ENCODE measurements at places on chromosomes 11 and 22.

GRCh38 chr22:39176143-39176713 lies 23.7 kb upstream of the CBX7 start:
- DNase-seq, result no peak

DNA sequence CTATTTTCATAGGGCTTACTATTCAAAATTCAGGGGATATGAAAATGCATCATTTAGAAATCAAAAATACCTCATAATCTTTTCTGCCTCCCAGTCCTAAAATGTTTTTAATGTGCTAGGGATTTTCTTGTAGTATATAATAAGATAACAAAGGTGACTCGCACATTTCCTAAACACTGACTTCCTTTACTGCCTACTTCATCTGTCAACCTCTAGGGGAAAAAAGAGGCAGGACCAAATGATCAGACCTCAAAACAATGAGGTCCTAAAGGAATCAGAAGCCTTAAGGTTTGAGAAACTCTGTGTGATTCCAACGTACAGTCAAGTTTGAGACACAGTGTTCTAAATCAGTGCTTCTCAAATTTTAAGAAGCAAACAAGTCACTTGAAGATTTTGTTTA lies 56.1 kb upstream of the POU2AF2 start:
- DNase-seq, result no peak

DNA sequence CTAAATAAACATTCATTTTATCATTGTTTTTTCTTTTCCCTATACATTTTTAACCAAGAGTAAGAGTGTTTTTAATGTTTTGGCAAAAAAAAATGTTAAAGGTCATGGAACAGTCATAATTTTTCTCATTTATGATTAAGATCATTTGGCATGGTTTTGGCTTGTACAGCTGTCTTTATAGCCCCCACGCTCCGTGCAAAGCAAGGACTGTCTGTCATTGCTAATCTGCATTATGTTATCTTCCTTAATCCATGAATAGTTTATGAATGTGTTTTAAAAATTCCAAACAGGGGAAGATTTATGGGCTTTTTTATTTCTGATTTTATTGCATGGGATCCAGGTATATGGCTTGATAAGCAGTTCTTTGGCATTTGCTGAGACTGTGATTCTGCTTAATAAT lies 28.1 kb downstream of the PGM2L1 start:
- no peak for DNase-seq

- DNase-seq, result no peak
Measured at GRCh38 chr11:41779401-41779960, 320.0 kb upstream of the LRRC4C start.

DNA sequence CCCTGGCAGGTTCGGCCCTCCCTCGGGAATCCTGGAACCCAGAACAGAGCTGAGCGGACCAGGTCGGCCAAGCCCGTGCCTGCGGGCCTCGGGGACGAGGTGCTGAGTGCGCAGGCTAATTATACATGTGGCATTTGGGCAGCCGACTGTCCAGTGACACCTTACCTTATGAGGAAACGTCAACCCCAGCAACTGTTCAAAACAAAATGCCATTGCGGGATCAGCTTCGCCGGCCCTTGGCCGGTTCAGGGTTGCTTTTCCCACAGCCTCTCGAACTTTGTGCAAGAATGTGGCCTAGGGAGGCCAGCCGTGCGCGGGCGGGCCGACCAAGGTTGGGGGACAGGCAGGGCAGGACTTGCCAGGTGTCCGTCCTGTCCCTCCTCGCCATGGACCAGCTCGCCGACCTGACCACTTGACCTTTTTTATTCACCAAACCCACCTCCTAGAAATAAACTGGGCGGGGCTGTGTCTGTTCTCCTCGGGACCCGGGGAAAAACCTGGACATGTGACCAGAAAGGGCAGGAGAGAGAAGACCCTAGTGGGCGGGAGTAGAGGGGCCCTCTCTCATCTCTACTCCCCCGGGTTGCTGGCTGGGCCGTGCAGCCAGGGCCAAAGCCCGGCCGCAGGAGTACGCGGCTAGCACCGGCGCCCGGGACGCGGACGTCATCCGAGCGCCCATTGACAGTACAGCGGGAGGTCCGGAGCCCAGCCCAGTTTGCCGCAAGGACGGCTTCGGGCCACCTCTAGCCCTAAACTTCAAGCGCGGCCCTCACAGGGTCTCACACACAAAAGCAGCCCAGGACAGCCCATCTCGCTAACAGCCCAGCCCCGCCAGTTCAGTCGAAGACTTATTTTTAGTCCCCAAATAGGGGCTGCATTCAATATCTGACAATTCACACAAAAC lies 134.3 kb upstream of the C11orf58 start:
- DNase-seq, result no peak

- no peak for DNase-seq
Measured at GRCh38 chr11:112440518-112440917, 179.9 kb upstream of the PLET1 start.

DNA sequence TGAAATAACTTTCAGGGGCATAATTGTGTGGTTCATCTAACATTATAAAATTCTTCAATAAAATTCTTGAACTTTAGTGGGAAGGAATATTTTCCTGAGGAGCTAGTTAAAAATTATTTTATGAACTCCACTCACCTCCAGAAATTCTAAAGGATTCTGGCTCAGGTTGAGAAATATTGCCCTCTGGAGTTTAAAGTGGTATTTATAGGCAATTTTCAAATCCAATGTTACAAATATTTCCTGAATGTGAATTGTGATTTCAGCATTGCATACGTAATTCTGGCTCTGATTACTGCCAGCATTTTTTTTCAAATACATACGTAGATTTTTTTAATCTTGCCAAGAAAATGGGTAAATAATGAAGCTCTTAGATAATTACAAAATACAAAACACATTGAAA lies 598.2 kb upstream of the ANO3 start:
- DNase-seq, result no peak

DNA sequence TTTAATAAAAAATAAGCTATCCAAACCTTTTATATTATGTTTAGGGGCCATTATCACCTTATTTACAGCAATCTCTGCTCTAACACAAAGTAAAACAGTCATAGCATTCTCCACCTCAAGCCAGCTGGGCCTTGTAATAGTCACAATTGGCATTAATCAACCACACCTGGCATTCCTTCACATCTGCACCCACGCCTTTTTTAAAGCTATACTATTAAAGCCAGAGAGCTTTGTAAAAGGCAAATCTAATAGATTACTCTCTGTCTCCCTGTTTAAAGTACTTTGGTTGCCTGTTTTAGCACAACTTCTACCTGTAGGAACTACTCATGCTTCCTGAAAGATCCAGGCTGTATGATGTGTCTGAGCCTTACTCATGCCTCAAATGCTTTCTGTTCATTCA lies 113.1 kb downstream of the CSNK2A3 start:
- no peak for DNase-seq

- DNase-seq, result no peak
Measured at GRCh38 chr22:38871360-38872171, 450 bp downstream of the CBX6 start.

DNA sequence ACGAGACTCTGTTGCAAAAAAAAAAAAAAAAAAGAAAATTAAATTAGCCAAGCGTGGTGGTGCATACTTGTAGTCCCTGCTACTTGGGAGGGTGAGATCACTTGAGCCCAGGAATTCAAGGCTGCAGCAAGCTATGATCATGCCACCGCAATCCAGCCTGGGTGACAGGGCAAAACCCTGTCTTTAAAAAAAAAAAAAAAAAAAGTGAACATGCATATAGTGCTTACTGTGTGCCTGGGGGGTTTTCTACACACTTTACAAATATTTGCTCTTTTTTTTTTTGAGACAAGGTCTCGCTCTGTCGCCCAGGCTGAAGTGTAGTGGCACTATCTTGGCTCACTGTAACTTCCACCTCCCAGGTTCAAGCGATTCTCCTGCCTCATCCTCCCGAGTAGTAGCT lies 12.9 kb downstream of the TPST2 start:
- no peak for DNase-seq

DNA sequence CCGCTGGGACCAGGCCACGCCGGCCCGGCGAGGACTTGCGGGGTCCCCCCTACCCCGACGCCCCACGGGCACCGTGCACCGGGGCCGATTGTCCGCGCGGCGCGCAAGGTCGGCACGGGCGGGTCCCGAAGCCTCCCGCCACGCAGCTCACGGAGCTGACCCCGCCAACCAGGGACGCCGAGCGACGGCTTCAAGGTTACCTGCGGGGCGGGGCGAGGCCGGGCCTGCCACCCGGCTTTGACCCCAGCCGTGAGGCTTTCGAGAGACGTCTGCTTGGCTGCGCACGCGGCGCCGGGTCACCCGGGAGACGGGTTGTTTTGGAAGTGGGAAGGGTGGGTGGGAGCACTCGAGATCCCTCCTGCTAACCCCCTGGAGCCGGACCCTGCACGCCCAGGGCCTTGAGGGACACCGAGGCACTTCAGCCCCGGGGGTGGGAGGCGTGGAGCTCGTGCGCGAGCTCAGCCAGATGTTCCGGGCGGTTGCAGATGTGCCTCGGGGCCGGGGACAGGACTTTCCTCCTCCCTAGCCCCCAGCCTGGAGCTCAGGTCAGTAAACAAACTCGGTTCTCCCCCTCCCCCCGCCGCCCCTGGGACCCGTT lies 3.2 kb upstream of the WNT11 start:
- no peak for DNase-seq

DNA sequence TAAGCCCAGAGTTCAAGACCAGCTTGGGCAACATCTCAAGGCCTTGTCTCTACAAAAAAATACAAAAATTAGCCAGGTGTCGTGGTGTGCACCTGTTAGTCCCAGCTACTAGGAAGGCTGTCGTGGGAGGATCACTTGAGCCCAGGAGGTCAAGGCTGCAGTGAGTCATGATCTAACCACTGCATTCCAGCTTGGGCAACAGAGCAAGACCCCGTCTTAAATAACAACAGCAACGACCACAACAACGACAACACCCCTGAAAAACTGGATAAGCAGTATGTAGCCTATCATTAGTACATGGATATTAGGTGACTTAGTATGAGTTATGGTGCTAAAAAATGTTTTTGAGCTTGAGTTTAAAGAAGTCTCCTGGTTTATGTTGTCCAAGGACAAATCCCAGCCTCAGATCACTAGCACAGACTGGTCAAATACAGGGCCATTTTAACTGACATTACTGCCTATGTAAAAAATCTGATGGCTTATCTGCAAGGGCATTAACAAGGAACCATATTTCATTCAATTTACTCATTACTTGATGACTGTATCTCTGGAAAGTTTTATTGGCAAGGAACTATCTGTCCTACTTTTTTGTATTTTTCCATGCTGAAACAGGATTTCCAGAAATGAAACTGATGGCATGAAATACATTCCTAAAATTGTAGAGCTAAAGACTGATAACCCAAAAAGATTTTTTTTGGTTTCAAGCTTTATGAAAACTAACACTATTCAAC lies 23.4 kb downstream of the C2CD3 start:
- DNase-seq, result no peak

GRCh38 chr11:57932105-57932504 lies 91.6 kb upstream of the OR9Q1 start:
- no peak for DNase-seq

DNA sequence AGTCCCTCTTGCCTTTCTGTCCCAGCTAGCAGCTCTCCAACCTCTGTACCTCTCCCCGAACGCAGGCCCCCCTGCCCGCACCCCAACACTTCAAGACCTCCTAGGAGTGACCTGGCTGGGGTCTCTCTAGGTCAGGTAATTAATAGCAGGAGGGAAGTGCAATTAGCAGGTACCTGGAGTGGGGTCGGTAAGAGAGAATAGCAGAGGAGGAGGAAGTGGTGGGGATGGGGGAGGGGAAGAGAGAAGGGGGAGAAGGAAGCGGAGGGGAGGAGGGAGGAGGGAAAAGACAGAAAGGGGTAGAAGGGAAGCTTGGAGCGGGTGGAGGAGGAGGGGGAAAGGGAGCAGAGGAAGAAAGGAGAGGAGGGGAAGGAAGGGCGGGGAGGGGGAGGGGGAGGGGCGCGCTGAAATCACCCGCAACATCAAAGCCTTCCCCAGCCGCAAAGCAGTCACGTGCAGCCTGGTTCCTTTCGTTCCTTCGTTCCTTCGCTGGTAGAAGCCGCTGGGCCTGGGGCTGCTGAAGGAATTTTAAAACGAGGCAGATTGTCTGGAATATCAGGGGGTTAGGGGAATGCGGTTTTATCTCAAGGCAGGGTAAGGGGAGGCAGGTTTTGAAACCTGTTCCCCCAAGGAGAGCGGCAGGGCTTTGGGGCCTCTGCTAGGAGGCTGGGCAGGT lies 29.3 kb upstream of the TCF20 start:
- no peak for DNase-seq

- DNase-seq, result no peak
Measured at GRCh38 chr11:19458231-19458630, 217.5 kb upstream of the E2F8 start.

DNA sequence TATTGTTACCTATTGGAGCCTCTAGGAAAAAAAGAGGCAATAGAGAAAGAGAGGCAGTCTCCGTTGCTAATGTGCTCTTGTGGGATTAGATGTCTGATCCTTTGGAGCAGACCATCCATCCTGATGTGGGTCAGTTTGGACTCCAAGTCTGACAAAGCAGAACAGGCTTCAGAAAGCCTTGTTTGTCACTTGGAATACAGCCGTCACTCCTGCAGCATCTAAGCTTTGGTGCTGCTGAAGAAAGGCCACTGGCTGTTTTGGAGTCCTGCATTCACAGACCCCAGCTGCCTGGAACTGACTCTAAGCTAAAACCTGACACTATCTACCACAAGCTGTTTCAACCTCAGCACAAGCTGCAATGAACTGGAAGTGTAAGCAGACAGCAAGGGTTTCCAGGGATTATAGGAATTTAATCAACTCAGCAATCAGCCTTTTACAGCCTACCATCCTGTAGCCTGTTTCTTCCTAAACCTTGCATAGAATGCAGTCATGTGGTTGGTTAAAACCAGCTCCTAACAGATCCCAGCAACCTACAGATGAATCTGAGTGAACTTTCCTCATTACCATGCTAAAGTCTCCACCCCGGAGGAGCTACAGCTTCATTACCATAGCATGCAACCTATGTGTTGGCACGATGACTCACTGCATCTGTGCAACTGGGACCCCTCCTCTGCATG lies 3.7 kb upstream of the PLAAT4 start:
- DNase-seq, result no peak

Measured in stimulated activated CD8-positive, alpha-beta memory T cell treated with anti-CD3 and anti-CD28 coated beads, Interleukin-15, amount 100 ng/mL, for 1 hour (primary cell).